Cardiac septum (tissue), 1 donor: ENCODE measurements at places on chromosomes 3 and 15.

GRCh38 chr15:80607287-80607980 lies 87.7 kb upstream of the ABHD17C start:
- DNase-seq: no peak

DNA sequence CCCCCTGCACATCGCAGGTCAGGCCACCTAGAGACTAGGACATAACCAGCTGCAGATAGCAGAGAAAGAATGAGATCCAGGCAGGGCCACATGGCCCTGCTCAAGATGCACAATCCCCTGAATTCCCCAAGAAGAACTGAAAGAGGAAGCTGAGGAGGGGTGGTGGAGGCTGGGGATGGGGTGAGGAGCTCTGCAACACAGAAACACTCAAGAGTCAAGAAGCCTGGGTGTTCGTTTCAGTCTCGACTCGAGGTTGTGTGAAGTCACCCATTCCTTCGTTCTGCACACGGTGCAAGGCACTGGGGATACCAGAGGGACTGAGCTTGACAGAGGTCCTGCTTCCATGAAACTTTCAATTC lies 62.0 kb downstream of the TLE3 start:
- peak; percentile 73 for DNase-seq

DNA sequence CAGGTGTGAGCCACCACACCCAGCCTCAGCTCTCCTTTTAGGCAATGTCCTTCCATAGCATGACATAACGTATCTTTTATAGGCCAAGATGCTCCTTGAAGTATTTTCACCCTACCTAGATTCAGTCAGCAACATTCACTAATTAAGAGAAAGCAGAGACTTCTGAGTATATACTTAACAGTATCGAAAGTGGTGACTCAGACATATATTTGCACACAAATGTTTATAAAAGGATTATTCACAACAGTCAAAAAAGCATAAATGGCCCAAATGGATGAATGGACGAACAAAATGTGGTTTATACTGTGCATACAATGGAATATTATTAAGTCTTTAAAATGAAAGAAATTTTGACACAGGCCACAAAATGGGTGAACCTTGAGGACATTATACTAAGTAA lies 108.6 kb downstream of the ZNF385D start:
- DNase-seq: no peak

DNA sequence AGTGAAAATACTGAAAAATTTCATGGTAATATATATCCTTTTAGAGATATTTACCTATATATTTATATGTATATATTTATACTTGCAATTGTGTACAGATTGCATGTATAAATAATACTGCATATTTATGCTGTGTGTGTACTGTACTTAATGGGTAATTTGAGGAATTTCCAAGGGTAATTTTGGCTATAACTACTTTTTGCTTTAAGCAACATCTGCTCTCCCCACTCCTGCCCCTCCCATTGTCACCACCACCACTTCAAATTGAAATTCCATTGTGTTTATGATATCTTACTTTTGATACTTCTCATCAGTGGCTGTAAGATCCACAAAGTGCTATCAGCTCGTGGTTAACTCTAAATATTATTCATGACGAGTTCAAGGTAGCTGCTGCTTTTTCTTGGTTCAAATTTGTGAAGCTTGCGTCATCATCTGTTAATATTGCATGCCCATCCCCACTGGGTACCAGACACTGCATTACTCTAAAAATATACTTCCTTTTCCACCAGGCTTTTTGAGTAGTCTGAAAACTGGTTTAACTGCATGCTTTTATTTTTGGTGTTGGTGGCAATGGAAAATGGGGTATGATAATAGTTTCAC lies 91.7 kb upstream of the MITF start:
- no peak for DNase-seq

DNA sequence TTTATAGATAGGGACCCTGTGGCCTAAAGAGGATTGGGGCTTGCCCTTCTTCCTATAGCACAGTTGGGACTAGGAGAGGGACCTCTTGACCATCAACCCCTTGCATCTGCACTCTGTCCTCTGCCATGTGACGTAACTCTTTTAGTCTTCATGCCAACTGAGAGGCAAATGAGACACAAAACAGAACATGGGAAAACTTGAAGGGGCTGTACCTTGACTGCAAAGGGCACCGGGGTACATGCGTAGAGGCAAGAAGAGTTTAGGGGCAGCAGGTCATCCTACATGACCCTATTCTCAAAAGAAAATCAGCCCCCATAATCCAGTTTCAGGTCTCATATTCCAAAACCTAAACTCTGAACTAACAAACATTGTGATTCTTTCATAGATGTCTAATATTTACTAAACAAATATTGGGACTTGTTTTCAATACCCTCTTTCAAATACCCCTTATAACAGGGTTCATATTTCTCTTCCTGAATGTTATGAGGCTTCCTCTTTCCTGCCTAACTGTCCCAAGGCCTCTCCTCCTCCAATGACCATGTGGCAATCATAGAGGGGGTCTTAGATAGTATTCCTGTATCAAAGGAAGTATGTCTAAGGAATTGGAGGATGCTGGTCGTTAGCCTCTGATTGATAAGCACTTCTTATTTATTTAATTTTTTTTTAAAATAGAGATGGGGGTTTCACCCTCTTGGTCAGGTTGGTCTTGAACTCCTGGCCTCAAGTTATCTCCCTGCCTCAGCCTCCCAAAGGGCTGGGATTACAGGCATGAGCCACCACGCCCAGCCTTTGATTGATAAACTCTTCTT lies 20.6 kb downstream of the ACKR2 start:
- no peak for DNase-seq

DNA sequence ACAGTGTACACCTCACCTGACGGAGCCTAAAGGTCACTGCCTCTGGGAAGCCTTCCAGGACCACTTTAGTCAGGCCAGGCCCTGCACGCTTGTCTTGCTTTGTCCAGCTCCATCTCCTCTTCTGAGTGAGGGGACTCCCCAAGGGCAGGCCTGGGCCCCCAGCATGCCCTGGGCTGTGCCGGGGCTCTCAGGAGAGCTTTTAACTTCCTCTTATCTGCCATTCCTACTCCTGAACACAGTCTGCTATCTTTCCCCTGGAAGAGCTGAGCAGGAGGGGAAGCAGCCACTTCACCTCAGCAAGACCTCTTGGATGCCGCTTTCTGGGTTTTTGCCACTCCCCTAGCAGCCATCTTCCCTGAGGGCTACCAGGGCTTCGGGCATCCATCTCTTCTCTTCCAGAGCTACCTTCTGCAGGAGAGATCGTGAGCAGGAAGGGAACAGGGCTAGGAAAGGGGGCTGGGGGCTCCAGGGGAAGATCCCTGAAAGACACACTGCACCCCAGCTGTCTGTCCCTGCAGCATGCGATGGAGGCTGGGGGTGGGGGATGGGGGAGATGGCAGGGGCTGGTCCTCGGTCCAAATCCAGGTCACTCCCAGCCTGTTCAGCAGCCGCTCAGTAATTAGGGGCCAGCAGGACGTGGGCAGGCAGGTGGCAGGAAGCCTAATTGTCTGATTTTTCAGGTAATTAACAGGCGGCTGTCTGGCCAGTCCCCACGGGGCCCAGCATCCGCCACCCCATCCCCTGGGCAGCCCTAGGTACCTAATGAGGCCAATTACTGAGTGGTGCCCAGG lies 19.9 kb upstream of the RPL29 start:
- no peak for DNase-seq

GRCh38 chr15:100714749-100715342 lies 112.5 kb downstream of the ASB7 start:
- no peak for DNase-seq

DNA sequence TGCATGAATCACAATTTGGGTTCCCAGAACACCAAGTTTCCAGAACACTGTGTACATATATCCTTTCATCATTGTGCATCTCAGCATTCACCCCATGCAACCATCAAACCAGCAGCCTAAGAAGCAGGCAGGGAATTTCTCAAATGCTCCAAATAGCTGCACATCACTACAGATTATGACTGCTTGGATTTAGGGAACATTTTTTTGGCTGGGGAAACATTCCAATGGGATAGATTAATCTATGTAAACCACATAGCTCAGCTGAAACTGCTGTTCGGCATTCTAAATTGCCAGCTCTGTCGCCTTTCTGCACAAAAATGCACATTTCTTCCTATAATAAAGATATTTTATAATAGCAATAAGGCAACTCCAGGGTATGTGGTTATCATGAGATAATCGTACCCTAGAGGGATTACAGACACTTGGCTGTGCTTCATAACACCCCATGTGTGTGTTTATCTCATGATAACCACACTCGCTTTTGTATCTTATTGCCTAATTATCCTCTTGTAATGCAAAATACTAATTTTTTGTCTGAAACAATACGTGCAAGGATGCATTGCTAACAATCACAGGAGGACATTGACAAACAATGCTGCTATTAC lies 483.7 kb upstream of the DPH6 start:
- no peak for DNase-seq

GRCh38 chr3:135056733-135057310 lies 261.8 kb downstream of the EPHB1 start:
- no peak for DNase-seq

- peak; percentile 84 for DNase-seq
Measured at GRCh38 chr3:48661501-48662144, 1.1 kb downstream of the CELSR3 start.

DNA sequence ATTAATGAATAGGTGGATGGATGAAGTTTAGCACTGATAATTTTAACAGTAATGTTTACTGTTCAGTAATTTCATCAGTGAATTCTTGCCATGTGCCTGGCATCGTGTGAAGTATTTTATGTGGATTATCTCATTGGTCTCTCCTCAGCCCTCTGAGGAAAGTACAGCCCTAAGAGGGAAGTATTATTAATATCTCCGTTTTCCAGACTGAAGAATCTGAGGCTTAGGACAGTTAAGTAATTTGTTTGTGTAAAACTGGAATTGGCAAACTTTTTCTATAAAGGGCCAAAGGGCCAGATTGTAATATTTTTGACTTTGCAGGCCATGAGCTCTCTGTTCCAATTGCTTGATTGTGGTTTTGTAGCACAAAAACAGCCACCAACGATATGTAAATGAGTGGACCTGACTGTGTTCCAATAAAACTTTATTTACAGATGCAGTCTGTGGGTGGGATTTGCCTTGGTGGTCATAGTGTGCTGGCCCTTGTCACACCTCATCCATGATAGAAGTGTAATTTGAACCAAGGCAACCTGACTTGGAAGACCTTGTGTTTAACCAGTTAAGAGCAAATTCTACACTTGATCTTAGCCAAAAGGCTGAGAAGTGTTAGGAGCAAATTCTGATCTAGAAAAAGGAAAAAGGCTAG lies 255.3 kb downstream of the FEZF2 start:
- DNase-seq: no peak

DNA sequence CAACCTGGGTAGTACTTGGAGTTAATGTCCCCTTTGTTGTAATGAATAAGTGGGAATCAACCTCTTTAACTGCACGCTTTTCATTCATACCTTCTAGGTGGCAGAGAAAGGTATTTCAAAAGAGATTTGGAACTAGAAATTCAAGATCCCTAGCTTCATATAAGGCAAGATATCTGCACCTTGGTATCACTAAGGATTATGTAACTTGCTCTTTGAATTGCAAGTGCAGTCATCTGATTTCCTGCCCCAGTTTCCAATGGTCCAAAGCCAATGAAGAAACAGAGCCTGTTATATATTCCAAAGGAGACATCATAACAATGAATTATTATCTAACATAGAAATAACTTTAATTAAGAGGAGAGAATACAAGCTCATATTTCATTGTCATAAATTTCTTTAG lies 54.8 kb upstream of the CMSS1 start:
- DNase-seq: no peak

- no peak for DNase-seq
Measured at GRCh38 chr3:102034639-102035451, 185.5 kb downstream of the NFKBIZ start.

DNA sequence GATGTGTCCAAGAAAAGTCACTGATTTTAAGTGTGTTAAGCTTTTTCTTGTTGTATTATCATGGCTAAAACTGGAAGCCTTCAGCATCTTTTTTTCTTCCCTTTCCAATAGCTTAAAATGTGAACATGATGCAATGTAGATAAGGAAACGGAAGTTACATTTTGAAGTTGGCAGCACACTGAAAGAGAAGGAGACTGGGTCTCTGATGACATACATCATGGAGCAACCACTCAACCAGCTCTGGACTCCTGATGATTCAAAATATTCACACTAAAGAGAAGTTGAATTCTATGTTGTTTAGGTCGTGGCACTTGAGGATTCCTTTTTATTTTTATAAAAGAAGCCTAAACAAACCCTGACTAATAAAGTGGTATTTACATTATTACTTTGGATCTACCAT lies 488.3 kb upstream of the ALCAM start:
- no peak for DNase-seq

DNA sequence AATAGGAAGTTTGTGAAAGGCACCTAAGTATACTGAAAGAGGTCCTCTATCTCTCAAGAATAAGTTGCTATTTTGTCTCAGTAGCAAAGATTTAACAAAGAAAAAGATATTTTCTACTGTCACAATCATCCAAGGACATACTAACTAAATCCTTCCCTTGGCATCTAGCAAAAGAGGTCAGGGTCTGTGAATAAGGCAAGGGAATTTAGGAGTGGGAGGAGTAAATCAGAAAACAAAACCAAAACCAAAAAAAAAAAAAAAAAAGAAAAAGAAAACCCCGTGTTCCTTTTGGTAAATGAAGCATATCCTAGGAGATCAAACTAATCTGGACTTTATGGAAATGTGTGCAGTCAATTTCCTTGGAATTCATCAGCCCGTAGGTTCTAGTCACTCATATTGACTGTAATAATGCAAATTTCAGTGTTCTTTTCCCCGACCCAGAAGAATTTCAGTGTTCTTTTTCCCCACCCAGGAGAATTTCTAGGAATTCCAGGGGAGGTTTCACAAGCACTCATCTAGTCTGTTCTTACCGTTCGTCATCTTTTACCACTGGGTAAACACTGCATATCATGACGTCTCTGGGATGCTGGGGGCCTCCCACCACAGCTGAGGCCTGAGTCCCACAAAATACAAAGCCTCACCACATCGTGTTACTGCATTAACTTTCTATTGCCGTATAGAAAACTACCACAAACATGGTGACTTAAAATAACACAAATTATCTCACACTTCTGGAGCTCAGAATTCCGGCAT lies 113.8 kb upstream of the CCDC54 start:
- no peak for DNase-seq

DNA sequence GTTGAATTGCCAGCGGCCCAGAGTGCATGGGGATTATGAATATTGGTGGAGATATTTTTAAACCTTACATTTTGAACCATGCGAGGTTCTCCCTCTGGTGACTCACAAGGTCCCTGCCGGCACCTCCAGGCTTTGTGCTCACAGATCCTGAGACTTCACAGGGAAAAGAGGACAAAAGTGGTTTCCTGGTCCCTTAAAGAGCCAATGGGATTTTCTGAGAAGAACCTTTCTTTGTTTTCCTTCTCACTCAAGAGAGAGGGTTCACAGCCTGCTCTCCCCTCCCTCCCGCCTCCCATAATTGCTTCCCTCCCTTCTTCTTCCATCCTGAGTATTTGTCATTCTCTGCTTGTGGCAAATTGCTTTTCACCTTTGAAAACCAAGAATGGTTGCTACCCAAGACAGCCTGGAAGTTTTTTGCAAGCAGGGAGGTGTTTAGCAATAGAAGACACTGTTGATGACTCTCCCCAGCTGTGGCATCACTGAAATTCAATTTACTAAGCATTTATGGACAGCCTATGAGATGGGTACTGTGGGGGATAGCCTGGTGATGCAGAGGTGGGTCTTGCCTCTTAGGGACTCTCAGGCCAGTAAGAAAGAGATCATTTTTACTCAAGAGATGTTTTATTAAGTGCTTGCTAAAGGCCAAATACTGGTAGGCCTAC lies 76.6 kb downstream of the CPN2 start:
- DNase-seq: no peak
